Stimulated activated CD4-positive, alpha-beta T cell treated with anti-CD3 and anti-CD28 coated beads, Interleukin-2, amount 100 ng/mL, for 4 hours (primary cell): ENCODE measurements at places on chromosomes 2 and 18.

DNA sequence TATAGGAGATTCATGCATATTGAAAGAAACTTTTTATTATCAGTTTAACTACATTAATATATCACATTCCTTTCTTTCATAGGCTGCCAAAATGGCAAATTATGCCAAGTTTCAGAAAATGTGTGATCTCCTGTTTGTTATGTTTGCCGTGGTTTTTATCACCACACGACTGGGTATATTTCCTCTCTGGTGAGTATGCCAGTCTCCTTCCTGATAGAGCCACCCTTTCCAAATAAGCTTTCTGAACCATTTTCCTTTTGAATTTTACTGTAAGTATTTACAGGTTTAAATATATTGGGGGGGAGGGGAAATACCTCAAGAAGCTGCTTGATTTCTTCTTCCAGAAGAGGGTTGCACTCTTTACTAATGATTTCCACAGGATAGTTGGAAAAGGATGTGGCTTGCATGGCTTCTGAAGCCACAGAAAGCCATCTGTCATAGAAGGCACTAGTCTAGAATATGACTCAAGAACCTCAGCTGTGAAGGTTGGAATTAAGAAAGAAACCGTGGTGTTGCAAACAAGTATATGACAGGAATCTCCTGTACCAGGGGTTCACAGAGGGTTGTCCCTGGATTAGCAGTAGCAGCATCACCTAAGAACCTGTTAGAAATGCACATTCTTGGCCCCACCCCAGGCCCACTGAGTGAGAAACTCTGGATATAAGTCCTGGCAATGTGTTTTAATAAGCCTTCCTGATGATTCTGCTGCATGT is 84.5 kb upstream of the NOSTRIN start:
- DNase-seq = no peak

- no peak for DNase-seq
Measured at GRCh38 chr18:45518311-45519155, 96.7 kb upstream of the SLC14A2 start.

- no peak for DNase-seq
Measured at GRCh38 chr2:55621802-55622201, 4.4 kb upstream of the PPP4R3B start.

DNA sequence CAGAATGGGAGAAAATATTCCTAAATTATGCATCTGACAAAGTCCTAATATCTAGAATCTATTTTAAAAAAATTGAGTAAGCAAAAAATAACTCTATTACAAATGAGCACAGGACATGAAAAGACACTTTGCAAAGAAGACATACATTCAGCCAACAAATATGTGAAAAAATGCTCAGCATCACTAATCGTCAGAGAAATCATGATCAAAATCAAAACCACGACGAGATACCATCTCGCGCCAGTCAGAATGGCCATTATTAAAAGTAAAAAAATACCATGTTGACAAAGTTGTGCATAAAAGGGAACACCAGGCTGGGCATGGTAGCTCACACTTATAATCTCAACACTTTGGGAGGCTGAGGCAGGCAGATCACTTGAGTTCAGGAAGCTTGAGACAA is 63.5 kb downstream of the EVA1A start:
- no peak for DNase-seq

- DNase-seq = no peak
Measured at GRCh38 chr2:9673914-9674481, 43.2 kb upstream of the YWHAQ start.

DNA sequence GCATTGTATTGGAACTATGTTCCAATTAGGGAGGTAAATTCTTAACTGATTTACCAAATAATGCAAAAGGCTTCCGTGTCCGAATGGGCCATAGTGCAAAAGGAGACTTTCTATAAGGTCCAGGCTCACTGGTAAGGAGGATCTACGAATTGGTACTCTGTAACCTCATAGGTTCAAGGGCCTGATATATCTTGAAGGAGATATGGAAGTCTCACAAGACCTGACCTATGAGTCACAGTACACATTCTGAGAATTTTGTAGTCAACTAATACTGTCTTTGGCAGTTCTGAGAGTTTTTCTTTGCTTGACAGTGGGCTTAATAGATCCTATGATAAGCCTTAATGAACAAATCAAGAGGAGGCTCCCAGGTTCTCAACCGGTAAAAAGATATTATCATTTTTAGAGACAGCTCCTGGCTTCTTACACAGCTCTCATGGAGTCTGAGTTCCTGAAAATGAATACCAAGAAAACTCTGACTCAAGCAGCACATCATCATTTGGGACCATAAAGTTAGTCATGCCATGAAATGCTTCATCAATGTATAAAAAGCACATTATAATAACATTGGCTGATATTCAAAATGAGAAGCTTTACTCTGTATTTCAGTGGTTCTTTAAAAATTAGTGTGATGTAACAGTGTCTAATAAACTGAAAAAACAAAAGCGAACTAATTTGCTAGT is 1275.2 kb upstream of the CRIM1 start:
- no peak for DNase-seq

- no peak for DNase-seq
Measured at GRCh38 chr18:24002479-24002878, 12.1 kb upstream of the TTC39C start.

GRCh38 chr2:96114546-96114902 is 1.8 kb downstream of the ADRA2B start:
- no peak for DNase-seq

- no peak for DNase-seq
Measured at GRCh38 chr2:241131531-241131930, 17.7 kb downstream of the PASK start.

DNA sequence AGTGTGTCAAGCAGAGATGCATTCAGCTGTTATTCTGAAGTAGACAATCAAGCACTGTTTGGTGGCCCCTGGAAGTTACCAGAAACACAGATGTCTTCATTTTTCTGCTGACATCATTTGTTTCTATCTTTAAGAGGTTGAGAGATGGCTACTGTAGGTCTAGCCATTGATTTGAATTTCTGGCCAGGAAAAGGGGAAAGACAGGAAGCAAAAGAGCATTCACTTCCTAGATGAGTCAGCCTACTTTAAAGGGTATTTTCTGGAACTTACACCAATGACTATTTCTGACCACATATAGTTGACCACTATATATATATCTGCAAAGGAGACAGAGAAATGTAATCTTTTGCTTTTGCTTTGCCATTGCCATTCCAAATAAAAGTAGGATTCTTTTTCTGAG is 900.1 kb upstream of the SOX11 start:
- no peak for DNase-seq

DNA sequence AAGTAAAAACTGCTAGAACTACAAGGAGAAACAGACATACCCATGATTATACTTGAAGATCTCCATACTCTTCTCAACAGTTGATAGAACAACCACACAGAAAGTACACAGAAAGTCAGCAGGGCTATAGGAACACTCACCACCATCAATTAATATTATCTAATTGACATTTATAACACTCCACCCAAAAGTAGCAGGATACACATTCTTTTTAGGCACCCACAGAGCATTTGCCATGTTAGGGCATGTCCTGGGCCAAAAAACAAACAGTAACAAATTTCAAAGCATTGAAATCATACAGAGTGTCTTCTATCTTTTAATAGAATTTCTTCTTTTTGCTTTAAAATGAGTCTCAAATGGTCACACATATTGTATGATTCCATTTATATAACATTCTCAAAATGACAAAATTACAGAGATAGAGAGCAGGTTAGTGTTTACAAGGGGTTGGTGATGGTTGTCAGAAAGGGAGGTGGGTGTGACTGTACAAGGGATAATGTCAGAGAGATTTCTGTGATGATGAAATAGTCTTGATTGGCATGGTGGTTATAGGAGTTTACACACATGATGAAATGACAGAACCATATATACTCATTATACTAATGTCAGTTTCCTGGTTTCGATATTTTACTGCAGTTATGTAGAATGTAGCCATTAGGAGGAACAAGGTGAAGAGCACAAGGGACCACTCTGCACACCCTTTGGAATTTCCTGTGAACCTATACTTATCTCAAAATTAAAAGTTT is 82.8 kb downstream of the NCK2 start:
- DNase-seq = no peak

GRCh38 chr2:240622531-240623235 is 2.6 kb upstream of the GPR35 start:
- DNase-seq = peak; percentile 37

DNA sequence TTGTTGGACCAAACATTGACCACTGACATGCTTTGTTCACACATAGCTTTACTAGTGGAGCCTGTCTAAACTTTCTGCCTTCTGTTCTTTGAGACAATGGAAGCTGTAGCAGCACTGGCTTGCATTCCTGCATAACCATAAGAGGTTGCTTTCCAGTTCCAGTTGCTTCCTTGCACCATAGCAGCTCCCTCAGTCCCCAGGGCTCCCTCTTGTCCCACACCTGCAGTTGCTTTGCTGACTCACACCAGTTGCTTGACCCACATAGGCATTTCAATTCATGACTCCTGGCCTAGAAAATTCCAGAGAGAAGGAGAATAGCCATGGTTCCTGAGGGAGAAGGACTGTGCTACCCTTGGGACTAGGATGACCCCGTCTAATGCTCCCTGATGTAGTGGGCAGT is 20.9 kb downstream of the SGPP2 start:
- no peak for DNase-seq

GRCh38 chr18:11548396-11548795 is 61.0 kb upstream of the SLC35G4 start:
- no peak for DNase-seq

GRCh38 chr2:16109821-16110310 is 169.5 kb downstream of the MYCN start:
- DNase-seq = no peak

DNA sequence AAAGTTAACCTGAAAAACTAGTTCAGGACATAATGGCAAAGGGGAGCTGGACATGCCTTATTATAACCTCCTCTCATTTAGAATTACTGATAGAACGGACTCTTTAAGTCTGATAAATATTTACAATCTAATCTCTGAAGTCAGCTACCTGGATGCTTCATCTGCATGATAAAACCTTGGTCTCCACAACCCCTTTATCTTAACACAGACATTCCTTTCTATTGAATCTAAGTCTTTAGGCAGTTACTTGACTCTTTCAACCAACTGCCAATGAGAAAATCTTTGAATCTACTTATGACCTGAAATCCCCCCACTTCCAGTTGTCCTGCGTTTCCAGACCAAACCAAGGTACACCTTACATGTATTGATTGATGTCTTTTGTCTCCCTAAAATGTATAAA is 191.2 kb upstream of the LRRTM4 start:
- no peak for DNase-seq

- no peak for DNase-seq
Measured at GRCh38 chr18:70840649-70841048, 551.8 kb downstream of the SOCS6 start.

DNA sequence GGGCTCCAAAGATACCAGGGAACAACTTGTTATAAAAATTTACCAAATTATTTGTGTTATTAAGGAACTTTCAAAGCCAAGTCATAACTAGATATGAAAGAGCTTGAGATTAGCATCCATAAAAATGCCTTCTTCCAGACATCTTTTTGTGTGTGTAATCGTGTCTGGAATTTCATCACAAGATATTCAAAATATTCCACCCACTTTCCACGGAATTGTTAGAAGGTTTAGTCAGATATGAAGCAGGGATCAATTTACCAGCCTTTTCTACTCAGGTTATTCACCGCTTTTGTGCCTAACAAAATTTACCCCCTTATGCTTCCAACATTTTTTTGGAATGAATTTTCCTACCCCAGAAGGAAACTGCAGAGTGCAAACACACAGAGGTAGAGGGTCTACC is 130.2 kb upstream of the ACVR2A start:
- no peak for DNase-seq

DNA sequence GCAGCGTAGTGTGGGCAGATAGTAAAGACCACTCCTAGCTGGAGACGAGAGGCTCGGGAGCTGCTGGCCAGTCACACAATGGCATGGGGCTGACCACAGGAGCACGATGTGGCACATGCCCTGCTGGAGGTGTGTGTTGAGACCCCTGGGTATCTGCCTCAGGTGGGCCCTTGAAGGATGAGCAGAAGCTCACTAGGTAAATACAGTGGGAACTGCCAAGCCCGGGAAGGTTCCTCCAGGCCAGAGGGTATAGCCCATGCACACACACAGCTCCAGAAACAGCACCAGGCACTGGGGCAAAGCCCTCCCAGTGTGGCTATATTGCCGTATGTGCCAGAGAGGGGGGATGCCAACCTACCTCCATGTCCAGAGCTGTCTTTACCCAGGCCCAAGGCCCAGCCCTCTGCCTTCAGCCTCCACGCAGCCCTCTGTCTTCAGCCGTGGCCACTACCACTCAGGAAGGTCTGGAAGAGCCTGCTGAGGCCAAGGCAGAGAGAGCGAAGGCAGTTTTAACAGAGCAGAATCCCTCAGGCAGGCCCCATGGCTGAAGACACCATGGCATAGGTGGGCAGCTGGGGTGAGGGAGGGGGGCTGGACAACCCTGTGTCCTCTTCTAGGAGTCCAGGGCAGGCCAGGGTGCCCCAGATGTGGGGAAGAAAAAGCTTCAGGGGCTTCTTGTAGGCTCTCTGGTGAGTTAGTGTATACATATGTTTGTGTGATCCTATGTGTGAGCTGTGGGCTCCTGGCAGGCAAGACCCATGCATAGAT is 7.0 kb upstream of the ARID5A start:
- DNase-seq = no peak

DNA sequence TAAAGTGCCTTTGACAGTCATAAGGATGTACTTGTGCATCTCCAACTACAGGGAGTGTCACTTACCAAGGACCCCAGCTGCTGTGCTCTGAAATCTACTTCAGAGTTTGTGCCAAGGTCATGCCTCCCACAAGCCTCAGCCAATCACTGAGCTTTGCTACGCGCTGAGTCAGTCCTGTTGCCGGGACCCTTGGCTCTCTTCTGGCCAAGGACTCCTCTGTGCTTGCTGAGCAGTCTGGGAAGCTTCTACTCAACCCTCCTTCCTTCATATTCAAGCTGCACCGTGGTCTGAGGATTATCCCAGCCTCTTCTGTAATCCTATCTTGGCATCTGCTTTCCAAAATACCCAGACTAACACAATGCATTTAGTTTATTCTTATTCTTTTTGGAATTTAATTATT is 398.9 kb upstream of the FANCL start:
- no peak for DNase-seq

- no peak for DNase-seq
Measured at GRCh38 chr18:54805571-54806334, 22.5 kb upstream of the RAB27B start.

- no peak for DNase-seq
Measured at GRCh38 chr2:71466301-71467179, 13.2 kb downstream of the DYSF start.

DNA sequence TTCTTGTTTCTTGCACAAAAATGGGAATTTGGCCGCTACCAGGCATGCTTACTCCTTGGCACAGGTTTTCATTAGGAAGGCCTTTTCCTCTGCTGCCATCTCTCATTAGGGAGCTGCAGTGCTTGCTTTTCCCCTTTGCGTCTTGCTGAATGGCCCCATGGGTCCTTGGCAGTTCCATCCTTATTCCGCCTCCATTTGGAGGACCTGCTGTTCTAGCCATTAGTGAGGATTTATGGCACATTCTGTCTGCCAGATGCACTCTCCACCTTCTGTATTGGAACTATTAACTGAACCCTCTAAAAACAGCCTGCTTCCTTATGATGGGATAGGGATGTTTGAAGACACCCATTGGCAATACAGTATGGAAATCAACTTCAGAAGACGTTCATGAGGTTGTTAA is 103.5 kb upstream of the NOSTRIN start:
- DNase-seq = no peak
